ENCODE measurements at places on chromosomes 11 and 22. TPM values are rescaled to one million over a fixed set of nuclear protein-coding genes. Genes with fewer than 3 reads are reported as not detected.

The MMP3 gene
- total RNA-seq, result 3.6 TPM

The BATF2 gene
- not detected for total RNA-seq

The CELF1 gene
- 123 TPM for total RNA-seq

The SYT9 gene
- total RNA-seq, result 0.43 TPM

The UBQLNL gene
- total RNA-seq, result 0.39 TPM

The OR4P4 gene
- not detected for total RNA-seq

The SLC22A6 gene
- not detected for total RNA-seq

The RAB1B gene
- total RNA-seq, result 75.4 TPM

The FAM227A gene
- 3.1 TPM for total RNA-seq

The C1QTNF4 gene
- 2.0 TPM for total RNA-seq

The KRTAP5-1 gene
- not detected for total RNA-seq

The SCARF2 gene
- 10.2 TPM for total RNA-seq

The LRRC4C gene
- under 0.01 TPM for total RNA-seq

The PHETA2 gene
- total RNA-seq, result 42.0 TPM

The NAA40 gene
- total RNA-seq, result 13.7 TPM

The DNAJB7 gene
- not detected for total RNA-seq

The MIOX gene
- total RNA-seq, result not detected

The LINC01488 gene
- not detected for total RNA-seq

The MMP12 gene
- not detected for total RNA-seq

The MRGPRE gene
- total RNA-seq, result 0.87 TPM

The OR8J3 gene
- not detected for total RNA-seq

The PRR14L gene
- total RNA-seq, result 37.7 TPM

The OR52E8 gene
- not detected for total RNA-seq

The ZNRD2 gene
- 38.9 TPM for total RNA-seq

The EMID1 gene
- 3.5 TPM for total RNA-seq

The TMEM179B gene
- total RNA-seq, result 47.3 TPM

The ZNF215 gene
- total RNA-seq, result 2.7 TPM

The CRYBB2 gene
- total RNA-seq, result 0.22 TPM

The POTEH gene
- not detected for total RNA-seq

The TIMP3 gene
- total RNA-seq, result 575 TPM

The TRIM21 gene
- total RNA-seq, result 21.2 TPM

The TESMIN gene
- total RNA-seq, result 4.7 TPM

The OR6T1 gene
- total RNA-seq, result not detected

The ARHGAP42 gene
- total RNA-seq, result 16.1 TPM

The GVQW3 gene
- total RNA-seq, result 0.54 TPM

The LRFN4 gene
- 20.8 TPM for total RNA-seq

The E2F8 gene
- 0.65 TPM for total RNA-seq

The RIMBP3B gene
- total RNA-seq, result 0.79 TPM

The OR5M11 gene
- total RNA-seq, result not detected

The GAS2L1 gene
- 17.5 TPM for total RNA-seq

The NFAM1 gene
- not detected for total RNA-seq

The SPDYC gene
- total RNA-seq, result not detected

The GLYAT gene
- total RNA-seq, result not detected
